ENCODE measurements at places on chromosomes 7 and 10.

GRCh38 chr10:30270247-30270646 lies 78.8 kb downstream of the MTPAP start:
- DNase-seq: no peak

GRCh38 chr10:105138358-105138757 lies 497.3 kb downstream of the SORCS3 start:
- no peak for DNase-seq

- DNase-seq: peak; percentile 60
Measured at GRCh38 chr7:8441106-8441965, 7.9 kb downstream of the NXPH1 start.

DNA sequence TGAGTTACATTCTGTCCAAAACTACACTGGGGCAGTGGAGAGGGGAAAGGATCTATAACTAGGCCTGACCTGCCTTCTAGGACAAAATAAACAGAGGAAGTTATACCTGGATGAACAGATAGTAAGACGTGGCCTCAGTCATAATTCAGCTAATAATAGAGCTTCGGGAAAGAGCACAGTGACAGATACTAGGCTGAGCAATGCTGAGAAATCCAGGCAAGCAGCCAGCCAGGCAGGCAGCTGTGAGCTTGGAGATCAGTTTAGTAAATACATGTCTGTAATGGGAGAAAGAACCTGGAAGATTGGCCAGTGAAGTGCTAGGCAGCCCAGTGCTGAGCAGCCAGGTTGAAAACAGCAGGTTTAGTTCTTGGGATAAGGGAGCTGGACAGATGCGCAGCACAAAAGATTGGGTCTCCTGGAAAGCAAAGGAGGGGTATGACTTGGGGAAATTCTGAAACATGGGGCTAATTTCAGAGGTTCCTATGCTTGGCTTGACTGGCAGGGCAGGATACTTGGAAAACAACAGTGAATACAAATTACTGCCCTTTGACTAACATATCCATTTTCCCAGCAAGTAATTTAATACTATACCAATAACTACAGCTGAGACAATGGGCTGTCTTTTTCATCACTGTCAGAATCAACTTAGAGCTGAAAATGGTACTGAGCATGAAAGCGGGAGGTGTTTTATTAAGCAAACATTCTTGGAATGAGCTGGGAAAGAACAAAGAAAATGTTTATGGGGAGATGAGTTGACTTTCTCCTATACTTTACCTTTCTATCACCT lies 140.8 kb downstream of the DGKB start:
- no peak for DNase-seq

DNA sequence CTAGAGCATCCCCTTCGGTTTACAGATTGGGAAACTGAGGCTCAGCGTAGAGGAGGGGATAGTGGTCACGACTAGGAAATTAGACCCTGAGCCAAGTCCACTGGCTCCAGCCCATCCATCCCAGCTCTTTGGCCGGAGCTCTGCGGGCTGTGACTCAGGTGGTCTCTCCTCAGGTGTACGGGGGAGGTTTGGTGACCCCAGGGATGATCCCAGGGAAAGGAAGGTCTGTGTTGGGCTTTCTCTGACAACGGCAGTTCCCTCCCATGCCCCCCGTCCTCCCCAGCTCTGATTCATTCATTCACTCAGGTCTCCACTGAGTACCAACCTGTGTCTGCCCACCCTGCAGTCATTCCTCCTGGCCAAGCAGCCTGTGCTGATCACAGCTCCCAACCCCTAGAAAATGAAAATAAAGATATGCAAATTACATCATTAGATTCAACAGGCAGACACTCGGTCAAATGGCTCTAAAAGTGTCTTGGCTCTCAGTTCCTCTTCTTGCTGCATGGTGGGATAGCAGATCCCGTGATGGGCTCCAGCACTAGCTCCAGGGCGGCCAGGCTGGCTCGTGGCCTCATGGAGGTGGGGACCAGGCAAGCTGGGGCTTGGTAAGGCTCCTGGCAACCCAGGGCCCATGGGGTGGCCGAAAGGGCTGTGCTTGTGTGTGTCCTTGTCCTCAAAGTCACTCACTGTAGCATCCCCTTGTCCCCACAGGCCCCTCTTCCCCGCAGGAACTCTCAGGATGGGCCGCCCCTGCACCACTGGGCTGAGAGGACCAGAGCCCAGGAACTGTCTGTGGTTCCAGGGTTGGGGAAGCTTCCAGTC lies 37.8 kb downstream of the CLRN3 start:
- no peak for DNase-seq

DNA sequence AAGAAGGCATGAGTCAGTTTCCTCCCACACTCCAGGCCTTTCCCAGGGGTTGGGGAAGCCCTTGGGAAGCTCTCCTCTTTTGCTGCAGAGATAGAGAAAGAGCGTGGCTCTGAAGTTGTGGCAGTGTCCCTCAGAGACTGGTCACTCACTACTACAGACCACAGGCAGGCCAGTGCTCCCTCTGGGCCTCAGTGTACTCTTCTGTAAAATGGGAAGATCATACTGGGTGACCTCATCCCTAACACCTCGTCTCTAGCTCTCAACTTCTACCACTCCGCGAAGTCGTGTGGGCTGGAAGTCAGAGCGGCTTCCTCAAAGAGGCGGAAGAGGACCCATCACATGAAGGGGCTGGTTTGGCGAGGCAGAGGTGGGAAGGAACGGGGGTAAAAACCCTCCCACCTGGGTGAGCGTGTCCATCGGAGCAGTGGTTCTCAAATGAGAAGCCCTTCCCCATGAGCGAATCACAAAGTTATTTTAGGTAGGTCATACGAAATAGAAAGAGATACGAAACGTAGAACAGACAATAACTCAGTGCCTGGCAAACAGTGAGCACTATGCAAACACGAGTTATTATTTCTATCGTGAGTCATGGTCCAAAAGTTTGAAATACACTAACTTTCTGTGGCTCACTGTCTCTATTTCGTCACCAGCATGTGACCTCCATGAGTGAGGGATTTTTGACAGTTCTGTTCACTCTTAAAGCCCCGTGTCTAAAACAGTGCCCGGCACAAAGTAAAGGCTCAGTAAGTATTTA lies 32.7 kb downstream of the PRKAG2 start:
- no peak for DNase-seq

- DNase-seq: no peak
Measured at GRCh38 chr7:149199234-149199995, 4.1 kb downstream of the ZNF282 start.

- no peak for DNase-seq
Measured at GRCh38 chr10:29657719-29658274, 23.0 kb upstream of the SVIL start.

- no peak for DNase-seq
Measured at GRCh38 chr10:96092999-96093767, 36.9 kb upstream of the ZNF518A start.

- no peak for DNase-seq
Measured at GRCh38 chr7:128940494-128941322, 3.0 kb downstream of the IRF5 start.

- DNase-seq: no peak
Measured at GRCh38 chr10:60652628-60653027, 125.7 kb upstream of the CDK1 start.

- no peak for DNase-seq
Measured at GRCh38 chr7:108463613-108464012, 7.4 kb upstream of the NRCAM start.

- no peak for DNase-seq
Measured at GRCh38 chr7:137172105-137172590, 171.4 kb downstream of the PTN start.

- DNase-seq: peak; percentile 43
Measured at GRCh38 chr10:102776779-102777456, 33.2 kb downstream of the WBP1L start.

- DNase-seq: peak; percentile 33
Measured at GRCh38 chr7:42143711-42144600, 93.1 kb downstream of the GLI3 start.

DNA sequence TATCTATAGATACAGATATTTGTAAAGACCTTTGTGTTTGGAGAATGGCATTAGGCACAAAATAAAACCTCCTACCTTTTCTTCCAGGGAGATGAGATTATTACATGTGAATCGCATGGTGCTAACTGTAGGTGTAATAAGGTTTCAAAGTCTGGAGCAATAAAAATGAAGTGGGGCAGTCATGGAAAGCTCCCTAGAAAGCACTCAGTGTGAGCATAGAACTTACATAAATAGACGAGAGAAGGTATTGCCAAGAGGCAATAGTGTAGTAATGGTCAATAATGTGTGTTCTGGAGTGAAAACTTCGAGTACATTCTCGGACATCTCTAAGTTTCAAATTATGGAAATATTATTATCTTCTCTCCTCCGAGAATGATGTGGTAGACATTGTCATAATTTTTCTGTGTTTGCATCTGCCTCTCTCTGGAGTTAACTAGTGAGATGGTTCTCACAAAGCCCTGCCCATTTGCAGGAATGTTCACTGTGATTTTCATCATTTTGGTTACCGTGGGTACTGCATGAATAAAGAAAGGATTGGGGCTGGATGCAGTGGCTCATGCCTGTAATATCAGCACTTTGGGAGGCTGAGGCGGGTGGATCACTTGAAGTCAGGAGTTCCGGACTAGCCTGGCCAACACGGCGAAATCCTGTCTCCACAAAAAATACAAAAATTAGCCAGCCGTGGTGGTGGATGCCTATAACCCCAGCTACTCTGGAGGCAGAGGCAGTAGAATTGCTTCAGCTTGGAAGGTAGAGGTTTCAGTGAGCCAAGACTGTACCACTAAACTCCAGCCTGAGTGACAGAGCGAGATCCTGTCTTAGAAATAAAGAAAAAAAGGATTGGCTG lies 10.6 kb downstream of the VIM start:
- no peak for DNase-seq
